Tibial nerve (tissue), 4 donors: ENCODE measurements at places on chromosomes 6 and 20.

DNA sequence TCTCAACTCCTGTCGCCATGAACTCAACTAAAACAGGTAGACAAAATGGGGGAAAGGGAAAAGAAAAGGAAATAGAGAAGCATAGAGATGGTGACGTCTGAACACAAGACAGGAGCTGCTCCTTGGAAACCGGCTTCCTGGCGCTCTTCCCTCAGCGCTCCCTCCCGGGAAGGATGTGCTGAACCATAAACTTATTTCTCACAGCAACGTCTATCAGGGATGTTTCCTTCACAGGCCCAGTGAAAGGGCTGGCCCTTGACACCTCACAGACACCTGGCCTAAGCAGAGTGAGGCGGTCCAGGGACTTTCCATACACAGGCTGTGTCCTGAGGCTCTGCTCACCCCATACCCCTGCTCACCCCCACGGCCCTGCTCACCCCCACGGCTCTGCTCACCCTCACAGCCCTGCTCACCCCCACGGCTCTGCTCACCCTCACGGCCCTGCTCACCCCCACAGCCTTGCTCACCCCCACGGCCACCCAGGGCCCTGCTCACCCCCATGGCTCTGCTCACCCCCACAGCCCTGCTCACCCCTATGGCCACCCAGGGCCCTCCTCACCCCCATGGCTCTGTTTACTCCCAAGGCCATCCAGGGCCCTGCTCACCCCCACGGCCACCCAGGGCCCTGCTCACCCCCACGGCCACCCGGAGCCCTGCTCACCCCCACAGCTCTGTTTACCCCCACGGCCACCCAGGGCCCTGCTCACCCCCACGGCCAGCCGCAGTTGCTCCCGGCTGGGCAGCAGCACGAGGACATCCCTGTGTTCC, 653 bp downstream of the FRMD1 start:
- no peak for DNase-seq

DNA sequence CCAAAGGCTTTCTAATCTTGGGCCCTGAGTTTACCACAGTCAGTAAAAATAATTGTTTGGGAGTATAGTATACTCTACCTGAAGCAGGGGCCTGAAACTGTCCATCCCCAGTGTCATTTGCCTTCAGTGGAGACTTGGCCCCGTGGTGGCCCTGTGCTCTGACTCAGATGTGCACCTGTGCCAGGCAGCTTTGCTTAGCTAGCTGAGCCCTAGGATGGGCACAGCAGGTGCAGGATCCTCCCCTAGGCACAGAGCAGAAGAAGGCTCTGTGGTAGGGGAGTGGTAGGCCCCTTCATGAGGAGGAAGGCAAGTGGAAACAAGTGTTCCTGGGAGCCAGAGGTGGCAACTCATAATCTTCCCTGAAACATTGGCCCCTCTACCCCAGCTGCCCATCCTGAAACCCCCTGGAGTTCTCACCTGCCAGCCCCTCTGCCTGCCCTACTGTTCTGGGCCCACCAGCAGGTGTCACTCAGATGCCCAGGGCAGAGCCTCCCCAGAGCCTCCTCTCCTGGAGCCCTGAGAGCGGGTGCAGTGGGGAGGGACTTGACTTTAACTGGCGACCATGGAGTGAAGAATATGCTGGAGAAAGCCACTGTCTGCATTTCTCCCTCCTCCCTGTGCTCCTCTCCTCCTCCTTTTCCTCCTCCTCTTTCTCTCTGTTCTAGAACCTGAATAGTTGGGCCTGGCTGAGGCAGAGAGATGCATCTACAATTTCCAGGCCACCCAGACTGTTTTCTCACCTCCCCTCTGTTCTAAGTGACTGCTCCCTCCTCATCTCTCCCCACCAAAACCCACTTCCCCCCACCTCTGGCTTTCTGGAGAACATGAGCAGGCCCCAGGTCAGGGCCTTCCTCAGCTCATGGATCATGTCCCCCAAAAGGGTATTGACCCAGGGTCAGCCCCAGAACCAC, 2.9 kb downstream of the CPNE5 start:
- DNase-seq = no peak

DNA sequence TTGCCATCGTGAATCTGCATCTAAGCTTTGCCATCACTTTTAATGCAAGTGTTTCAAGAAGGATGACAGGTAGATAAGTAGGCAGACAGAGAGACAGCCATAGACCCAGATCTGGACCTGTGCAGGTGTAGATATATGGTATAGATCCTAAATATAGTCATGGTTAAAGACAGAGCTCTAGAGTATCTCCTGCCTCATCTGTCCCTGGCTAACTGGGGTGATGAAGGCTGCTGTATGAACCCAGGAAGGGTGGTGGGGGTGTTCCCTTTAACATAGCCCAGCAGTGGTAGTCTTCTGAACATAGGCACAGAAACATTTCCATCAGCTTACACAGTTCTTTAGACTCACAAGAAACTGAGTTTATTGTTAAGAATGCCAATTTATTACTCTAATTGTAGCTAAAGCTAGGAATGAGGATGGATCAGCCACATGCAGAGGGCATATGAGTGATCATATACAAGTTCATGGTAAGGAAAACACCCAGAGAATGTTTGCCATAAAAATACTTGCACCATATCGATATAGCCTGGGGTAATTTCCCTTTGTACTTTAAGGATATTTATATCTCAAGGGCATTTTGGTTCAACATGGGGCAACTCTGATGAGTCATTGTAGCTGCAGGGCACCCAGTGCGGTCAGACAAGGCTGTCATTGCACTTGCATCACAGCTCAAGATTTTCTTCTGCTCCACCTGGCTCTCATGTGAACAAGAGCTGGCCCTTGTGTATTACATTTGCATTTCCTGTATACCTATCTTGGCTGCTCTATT, 587.2 kb downstream of the EPM2A start:
- DNase-seq = no peak

- no peak for DNase-seq
Measured at GRCh38 chr6:111485342-111485741, 2.3 kb upstream of the REV3L start.

DNA sequence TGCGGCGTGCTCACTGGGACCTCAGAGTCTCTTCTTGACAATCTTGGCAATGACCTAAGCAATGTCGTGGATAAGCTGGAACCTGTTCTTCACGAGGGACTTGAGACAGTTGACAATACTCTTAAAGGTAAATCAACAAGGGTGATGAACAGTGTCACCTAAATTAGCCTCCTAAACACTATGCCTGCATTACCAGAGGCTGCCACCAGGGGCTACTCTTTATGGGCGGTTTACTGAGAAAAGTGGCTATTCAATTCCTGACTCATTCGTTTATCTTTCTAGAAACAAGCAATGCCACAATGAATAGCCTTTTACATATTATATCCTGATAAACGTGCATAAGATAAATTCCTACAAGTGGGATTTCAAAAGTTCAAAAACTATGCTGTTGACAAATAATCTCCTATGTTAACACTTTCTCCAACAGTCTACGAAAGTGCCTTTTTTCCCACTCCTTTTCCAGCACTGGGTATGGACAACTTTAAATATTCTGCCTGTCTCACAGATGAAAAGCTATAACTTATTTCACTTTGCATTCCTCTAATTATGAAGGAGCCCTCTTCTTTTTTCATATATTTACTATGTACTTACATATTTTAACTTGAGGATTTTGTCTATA, 1.3 kb downstream of the BPIFA2 start:
- no peak for DNase-seq

- no peak for DNase-seq
Measured at GRCh38 chr6:112799889-112800288, 452.8 kb downstream of the RFPL4B start.

DNA sequence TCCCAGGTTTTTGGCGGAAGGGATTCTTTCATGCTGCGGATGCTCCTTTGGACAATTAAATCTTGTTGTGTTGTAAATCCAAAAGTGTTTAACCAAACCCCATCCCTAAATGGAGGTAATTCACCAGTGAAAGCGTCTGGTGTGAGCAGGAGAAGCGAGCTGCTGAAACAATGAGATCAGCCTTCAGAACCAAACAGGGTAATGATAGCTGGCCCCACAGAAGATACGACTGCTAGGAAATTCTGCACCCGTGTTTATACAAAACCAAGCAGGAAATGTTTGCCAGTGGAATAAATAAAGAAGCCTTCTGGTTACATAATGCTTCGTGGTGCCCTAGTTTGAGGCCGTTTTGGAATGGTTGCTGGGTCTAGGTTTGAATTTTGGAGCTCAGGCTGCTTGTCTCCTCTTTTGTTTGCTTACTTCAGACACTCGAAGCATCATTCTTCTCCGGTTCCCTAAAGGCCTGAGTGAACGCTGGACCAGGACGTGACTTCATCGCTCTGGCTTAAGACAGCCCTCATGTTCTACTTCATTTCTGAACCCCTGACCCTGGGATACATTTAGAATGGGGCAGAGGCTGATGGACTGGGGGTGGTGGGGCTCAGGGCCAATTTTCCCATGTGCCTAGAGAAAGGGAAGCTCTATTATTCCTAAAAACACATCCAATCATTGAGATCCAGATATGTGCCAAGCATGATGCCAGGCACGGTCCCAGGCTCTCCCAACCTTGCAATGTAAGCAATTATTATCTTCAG, 61.6 kb upstream of the JAG1 start:
- DNase-seq = no peak

- DNase-seq = no peak
Measured at GRCh38 chr20:59667981-59668515, 63.7 kb downstream of the PHACTR3 start.

- DNase-seq = no peak
Measured at GRCh38 chr6:52551483-52552277, 25.2 kb downstream of the TRAM2 start.

- no peak for DNase-seq
Measured at GRCh38 chr20:11982955-11983470, 65.3 kb downstream of the BTBD3 start.

DNA sequence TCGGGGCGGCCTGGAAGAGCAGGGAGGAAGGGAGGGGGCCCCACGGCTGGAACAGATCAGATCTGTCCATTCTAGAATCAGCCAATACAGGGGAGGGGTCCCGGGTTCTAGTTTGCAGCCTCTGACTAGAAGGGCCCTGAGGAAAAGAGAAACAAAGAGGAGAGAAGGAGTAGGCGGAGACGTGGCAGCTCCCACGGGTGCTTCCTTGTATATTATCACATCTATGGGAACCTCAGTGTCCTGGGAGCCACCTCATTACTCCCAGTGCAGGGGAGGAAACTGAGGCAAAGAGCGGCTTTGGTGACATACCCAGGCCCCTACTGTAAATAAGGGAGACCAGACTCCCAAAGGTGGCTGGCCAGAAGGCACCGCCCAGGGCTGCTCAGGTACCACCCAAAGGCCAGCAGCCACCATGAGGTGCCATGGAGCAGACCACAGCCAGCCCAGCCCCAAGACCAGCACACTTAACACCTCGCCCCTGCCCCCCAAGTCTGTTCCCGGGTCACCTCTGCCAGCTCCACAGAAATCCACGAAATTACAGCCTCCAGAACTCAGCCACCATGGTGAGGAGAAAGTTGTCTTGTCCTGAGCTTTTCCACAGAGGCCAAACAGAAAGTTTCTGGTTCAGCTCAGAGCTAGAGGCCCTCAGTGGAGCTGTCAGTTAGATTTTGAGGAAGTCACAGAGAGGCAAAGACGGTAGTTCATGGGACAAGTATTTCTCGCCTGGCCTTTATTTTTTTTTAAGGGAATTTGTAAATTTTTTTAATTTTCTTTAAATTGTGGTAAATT, 2.1 kb downstream of the ZC3H12D start:
- DNase-seq = no peak

DNA sequence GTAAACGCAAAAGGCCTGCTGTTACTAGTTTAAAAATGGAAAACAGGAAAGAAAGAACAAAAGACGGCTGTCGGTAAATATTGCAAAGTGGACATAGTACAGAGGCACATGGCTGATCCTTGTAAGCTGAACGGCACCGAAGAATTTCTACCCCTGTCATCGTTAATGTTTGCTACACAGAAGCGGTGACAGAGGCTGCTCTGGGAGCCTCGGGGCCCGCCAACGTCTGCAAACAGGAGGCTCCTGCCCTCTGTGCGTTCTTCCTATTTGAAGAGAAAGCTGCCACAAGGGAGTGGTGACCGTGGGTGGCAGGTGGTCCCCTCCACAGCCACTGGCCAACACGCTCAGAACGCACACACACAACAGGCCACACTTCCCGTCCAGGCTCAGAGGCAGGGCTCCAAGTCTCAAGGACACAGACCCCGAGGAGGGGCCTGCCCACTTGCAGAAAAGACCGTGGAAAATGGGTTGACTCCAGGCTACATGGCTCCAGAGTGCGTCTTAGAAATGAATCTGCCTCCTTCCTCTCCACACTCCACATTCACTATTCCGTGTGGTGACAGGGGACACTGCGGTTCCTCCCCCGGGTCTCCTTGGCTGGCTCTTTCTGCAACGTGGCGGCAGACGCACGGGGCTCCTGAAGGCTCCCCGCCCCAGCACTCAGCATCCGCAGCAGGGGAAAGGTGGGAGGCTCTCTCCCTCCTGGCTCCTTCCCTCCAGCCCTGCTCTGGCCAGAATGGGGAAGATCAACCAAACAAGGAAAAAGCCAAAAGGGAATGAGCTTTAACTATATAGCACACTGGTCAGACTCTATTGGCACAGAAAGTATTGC, 64.5 kb downstream of the GMPR start:
- no peak for DNase-seq

GRCh38 chr6:150150821-150151646, 8.2 kb downstream of the PPP1R14C start:
- no peak for DNase-seq

DNA sequence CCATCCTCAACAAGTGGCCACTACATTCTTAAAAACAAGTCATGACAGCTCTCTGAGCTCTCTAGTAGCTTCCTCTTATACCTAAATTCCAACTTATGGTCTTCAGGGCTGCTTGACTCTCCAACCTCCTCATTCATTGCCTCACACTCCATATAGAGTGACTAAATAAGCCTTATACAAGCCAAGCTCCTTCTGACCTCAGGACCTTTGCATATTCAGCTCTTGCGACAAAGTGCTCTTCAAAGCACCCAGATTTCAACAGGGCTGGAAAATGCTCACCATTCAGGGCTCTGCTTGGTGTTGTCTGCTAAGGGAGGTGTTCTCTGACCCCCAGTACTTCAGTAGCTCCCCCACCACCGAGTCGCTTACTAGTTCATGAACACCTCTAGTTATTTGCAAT, 3.7 kb downstream of the TREML2 start:
- DNase-seq = no peak

DNA sequence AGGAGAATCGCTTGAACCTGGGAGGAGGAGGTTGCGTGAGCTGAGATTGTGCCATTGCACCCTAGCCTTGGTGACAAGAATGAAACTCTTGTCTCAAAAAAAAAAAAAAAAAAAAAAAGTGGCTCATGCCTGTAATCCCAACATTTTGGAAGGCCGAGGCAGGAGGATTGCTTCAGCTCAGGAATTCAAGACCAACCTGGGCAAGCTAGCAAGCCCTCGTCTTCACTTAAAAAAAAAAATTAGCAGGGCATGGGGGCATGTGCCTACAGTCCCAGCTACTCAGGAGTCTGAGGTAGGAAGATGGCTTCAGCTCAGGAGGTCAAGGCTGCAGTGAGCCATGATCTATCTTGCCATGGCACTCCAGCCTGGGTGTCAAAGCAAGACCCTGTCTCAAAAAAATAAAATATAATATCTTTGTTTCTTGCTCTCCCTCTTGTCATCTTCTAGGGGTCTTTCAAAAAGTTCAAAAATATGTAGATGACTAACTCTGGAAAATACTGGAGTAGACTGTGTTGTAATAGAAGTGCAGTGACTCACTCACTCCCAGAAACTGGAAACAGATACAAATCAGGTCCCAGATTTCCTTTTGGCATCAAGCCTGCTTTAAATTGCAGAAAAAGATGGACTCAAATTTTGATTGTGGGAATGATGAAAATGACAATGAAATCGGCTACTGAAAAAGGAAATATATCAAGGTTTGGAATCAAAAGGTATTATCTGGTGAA, 2.8 kb upstream of the GINM1 start:
- DNase-seq = no peak

GRCh38 chr20:4507288-4507719, 214.4 kb upstream of the PRND start:
- no peak for DNase-seq
